ENCODE measurements at places on chromosomes 3 and 15.

DNA sequence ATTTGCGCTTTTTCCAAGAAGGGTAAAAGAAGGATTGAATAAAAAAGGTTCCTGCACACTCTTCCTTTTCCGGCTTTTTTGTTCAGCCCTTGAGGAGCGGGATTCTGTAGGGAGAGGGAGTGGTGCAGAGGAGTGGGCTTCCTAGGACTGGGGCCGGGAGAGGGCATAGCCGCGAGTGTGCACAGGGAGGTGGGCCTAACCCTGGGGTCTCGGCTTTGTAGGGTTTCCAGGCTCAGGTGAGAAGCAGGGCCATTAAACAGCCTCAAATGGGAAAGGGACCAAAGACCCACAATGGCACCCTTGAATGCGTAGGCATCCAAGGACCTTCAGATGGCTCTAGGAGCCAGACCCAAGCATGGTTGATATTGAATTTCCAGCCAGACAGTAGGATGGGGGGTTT is 35.4 kb upstream of the RAB6B start:
- no peak for DNase-seq

DNA sequence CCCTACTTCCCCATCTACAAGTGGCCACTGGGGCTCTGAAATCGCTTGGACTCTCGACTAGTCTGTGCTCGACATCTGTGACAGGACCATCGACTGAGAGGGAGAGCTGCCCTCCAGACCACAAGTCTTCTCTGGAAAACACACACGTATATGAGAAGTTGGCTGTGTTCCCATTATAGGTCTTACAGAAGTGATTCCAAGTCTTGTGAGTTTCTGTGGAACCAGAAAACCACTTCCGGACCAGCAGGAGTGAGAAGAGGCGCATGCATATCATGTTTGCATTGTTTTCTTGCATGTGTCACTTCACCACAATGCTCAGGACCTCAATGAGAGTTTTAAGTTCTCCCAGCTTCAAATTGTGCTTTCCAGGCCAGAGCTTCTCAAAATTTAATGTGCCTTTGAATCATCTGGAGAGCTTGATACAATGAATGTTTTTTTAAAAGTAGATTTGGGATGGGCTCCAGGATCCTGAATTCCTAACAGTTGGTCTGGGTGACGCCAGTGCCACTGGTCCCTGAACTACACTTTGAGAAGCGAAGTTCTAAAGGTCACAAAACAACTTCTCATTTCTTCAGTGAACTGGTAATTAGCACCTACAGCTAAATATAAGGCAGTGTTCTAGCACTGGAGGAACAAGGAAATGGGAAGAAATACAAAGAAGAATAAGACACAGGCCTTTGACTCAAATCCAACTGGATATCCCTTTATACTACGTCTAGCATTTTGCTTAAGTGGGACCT is 15.7 kb downstream of the LIPC start:
- DNase-seq = no peak

DNA sequence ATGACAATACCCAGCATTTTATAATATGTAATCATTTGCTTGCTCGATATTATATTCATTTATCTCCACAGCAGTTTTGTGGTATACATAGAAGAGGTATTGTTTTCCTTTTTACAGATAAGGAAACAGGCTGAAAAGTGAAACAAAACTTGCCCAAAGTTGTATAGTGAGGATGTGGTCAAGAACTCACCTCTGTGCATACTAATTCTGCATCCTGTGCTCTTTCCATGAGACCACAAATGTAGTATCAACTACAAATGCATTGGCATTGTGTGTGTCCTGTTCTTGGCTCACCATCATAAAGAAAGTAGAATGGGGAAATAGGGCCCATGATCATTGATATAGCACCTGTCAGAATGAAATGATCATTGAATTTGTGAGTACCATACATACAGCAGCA is 167.3 kb downstream of the NECTIN3 start:
- DNase-seq = no peak

- no peak for DNase-seq
These were observed 11.2 kb downstream of the ISLR2 start for GRCh38 chr15:74141591-74141990.

- peak; percentile 51 for DNase-seq
These were observed 9.5 kb upstream of the CSPG4 start for GRCh38 chr15:75721923-75722870.

- peak; percentile 90 for DNase-seq
These were observed 1.3 kb downstream of the SLC7A14 start for GRCh38 chr3:170584585-170585007.

- no peak for DNase-seq
These were observed 127.4 kb downstream of the PCCB start for GRCh38 chr3:136377508-136377907.

DNA sequence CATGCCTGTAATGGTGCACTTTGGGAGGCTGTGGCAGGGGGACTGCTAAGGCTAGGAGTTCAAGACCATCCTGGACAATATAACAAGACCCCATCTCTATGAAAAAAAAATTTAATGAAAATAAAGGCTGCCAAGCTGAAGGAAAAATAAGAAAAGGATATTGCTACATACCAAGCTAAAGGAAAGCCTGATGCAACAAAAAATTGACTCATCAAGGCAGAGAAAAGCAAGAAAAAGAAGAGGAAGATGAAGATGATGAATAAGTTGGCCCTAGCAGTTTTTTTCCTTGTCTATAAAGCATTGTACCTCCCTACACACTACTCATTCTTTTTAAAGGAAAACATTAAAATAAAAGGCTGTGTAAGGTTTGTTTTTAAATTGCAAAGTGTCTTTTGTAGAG is 441.9 kb upstream of the MDFIC2 start:
- DNase-seq = no peak

DNA sequence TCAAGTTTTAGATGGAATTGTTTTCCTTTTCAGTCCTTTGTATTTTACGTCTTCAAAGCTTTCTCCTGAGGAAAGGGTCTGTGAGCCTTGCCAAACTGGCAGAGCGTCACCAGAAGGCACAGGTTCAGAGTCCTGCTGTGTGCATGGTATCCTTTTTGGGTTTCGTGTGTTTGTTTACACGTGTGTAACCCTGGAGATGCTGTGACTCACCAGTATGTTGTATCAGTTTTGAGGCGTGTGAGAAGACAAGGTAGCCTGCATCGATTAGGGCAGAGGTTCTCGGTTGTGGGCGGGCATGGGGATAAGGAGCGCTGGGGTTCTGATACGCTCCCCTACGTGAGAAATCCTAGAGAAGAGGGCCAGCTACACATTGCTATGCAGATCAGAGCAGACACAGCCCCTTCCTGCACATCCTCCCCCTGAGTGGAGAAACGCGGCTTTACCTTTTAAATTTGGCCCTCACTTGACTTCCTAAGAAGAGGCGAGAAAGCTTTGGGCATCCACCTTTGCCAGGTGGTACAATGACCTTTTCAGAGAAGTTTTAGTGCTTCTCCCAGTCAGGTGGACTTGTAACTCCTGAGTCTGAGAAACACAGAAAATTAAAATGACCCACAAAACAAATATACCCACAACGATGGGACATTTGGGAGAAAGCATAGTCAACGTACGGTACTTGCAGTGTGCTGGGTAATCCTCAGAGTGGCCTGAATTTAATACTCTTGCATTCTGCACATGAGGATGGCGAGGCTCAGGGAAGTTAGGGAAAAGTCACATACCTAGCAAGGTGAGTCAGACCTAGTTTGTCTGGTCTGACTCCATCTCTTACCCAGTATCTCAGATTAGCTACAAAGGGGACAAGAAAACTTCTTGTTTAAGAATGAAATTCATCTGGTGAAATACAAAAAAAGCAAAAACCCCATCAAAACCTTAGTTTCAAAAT is 38.1 kb downstream of the TRAK1 start:
- no peak for DNase-seq

DNA sequence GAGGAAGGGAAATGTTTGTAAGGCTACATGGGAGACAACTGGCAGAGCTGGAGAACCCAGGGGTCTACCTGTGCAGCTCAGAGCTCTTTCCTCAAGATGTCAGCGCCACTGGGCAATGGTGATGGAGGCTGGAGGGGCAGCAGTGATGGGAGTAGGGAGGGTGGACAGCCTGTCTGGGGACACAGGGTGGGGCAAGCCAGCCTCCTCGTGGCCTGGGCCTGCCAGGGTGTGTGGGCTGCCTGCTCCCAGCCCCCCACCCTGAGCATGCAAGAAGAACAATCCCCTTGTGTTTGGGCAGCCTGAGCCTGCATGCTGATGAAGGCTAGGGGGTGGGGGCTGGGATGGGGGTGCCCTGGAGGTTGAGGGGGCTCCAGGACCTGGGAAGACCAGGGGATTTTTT is 1.2 kb downstream of the PCBP4 start:
- no peak for DNase-seq

GRCh38 chr15:79932447-79932846 is 35.6 kb upstream of the MTHFS start:
- no peak for DNase-seq

DNA sequence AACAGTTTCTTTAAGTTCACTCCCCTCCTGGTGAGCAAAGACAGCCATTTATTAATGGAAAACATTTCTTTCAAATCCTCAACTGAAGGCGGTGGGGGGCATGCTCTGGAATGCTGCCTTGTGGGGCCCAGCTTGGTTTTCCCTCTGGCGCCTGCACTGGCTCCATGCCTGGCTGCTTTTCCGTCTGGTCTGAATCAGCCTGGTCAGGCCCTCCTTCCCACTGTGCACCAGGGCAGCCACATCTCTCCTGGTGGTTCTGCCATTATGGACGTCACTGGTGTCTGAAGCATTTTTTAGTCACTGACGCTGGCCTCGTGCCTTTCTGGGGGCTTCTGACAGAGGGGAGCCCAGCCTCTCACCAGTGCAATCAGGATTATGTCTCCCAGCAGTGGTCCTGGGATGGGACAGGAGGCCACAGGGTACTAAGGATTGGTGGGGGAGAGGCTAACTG is 57.6 kb upstream of the APEH start:
- DNase-seq = peak; percentile 40

DNA sequence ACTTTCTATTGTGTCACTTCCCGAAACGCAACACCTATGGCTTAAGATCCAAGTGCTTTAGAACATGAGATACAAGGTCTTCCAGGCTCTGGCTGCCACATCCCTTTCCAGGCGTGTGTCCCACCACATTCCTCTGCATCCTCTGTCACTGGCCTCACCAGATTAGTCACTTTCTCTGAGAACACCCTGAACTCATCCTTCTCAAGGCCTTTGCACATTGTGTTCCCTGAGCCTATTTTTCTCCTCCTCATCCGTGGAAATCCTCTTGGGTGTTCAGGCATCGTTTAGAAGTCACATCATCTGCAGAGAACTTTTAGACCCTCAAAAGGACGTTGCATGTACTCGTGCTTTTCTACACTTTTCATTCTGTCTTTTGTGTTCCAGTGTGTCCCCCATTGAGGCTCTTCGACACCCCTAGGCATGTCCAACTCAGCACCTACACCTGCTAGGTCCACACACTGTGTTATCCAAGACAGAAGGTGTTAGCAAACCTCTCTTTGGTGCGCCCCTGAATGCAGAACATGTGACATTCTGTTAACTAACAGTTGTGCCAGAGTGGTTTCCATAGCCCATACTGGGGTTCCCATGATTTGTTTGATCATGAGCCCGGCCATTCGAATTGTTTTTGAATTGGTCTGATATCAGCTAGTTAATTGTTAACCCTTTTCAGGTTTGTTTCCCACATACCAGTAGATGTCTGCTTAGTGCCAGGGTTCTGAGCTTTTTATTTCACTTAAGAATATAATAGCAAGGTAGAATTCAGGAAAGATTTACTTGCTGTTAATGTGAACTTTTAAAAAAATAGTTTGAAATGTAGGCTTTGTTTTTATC is 67.2 kb downstream of the LPP start:
- no peak for DNase-seq

GRCh38 chr3:11818033-11818432 is 28.7 kb downstream of the TAMM41 start:
- DNase-seq = no peak

DNA sequence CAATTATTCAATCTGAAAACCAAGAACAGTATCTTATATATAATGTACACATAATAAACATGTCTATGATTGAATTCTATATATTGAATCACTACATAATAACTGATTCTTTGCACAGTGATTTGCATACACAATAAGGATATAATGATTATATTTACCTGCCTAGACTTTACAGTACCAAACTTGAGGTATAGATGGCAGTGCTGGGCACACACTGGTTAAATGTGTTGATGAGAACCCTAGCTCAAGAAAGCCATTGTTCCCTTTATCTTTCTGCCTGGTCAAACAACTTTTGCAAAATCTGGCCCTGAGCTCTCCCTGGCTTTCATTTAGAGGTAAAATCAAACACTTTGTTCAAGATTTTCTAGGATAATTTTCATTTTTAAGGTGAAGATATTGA is 697.7 kb downstream of the TUSC7 start:
- peak; percentile 7 for DNase-seq

GRCh38 chr3:48151058-48151806 is 37.0 kb downstream of the CDC25A start:
- peak; percentile 88 for DNase-seq

- no peak for DNase-seq
These were observed 94.3 kb upstream of the SNRPA1 start for GRCh38 chr15:101389362-101389761.

DNA sequence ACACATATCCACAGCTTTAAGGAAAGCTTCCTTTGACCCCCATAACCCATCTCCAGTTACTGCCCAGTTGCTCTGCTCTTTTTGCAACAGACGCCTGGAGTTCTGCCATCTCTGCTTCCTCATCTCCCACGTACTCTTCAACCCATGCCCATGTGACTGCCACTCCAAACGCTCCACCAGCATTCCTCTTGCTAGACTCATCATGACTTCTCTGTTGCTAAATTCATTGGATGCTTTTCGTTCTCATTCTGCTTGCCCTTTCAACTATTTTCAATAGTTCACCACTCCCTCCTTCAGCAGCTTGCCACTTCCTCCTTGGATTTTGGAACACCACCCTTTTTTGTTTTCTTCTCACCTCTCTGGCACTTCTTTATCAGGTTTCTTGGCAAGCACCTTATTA is 2.7 kb upstream of the KNSTRN start:
- DNase-seq = no peak

DNA sequence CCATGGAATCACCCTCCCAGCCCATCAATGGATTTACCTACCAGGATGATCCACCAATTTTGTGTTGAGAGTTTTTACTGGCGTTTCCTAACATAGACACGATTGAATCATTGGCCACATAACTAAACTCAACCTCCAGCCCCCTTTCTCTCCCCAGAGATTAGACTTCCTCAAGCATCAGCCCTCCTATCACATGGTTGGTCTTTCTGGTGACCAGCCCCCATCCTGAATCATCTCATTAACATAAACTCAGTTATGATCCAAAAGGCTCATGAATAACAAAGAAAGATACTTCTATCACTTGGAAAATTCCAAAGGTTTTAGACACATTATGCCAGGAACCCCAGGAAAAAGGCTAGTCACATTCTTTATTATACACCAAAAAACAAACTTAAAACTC is 21.2 kb downstream of the PRKAR2A start:
- DNase-seq = no peak

DNA sequence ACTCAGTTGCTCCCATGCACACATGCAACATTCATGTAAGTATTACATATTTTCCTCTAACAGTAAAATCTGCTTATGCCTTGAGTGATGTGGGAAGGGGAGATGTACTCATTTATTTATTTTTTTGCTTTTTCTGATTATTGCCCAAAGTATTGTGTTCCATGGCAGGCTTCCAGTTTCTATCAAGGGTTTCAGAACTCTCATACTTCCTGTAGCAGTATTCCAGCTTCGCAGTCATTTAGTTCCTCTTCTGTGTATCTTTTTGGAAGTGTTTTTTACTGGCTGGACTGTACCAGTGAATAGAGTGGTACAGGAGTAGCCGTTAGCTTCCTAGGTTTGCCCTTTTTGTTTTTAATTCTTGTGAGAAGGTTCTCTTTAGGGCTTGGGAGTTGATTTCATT is 26.9 kb downstream of the RAB11A start:
- DNase-seq = no peak
